ENCODE measurements at places on chromosomes 6 and 20. TPM values are rescaled to one million over a fixed set of nuclear protein-coding genes. Genes with fewer than 3 reads are reported as not detected.

GRCh38 chr6:69887026-69887425 lies 20.7 kb downstream of the COL19A1 start:
- no peak for DNase-seq

GRCh38 chr6:161044335-161044734 lies 52.8 kb downstream of the MAP3K4 start:
- DNase-seq = no peak

- DNase-seq = no peak
Observed at GRCh38 chr6:39926668-39927067, 7.6 kb downstream of the MOCS1 start.

DNA sequence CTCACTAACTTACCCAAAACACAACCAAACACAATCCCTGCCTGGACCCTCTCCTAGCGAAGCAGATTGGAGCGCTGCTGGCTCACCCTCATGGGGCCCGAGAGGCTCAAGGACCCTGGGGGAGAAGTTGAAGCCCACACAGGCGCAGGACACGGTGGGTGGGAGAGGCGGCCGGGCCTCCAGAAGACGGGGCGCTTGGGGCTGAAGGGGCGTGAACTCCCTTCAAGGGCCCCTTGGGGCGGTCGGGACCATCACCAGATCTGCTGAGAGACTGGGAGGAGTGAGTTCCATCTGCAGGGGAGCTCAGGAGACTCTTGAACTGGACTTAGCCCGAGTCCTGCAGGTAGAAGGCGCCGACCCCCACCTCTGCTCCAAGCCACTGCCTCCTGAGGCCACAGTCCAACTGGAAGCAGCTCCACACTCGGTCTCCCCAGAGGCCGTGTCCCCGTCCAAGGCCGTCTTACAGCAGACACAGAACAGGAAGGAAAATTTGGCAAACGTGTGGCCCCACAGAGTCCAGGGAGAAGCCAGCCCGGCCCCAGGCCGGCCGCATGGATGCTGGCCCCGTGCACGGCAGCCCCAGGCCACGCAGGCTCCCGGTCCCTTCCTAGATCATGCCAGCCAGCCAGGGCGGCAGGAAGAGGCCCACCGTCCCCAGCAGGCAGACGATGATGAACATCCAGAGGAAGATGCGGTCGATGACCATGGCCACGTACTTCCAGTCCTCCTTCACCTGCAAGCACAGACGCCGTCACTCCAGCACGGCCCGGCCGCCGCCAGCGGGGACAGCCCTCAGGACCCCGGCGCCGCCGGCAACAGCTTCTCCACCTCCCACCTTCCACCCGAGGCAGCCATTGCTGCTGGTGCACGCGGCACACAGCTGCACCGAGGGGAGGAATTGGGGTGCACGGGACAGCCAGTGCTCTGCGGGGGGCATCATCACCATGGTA lies 14.7 kb downstream of the CHRNA4 start:
- no peak for DNase-seq

- no peak for DNase-seq
Observed at GRCh38 chr20:50400705-50401586, 109.2 kb upstream of the PTPN1 start.

GRCh38 chr6:137020776-137021175 lies 24.0 kb downstream of the IL20RA start:
- peak; percentile 63 for DNase-seq

DNA sequence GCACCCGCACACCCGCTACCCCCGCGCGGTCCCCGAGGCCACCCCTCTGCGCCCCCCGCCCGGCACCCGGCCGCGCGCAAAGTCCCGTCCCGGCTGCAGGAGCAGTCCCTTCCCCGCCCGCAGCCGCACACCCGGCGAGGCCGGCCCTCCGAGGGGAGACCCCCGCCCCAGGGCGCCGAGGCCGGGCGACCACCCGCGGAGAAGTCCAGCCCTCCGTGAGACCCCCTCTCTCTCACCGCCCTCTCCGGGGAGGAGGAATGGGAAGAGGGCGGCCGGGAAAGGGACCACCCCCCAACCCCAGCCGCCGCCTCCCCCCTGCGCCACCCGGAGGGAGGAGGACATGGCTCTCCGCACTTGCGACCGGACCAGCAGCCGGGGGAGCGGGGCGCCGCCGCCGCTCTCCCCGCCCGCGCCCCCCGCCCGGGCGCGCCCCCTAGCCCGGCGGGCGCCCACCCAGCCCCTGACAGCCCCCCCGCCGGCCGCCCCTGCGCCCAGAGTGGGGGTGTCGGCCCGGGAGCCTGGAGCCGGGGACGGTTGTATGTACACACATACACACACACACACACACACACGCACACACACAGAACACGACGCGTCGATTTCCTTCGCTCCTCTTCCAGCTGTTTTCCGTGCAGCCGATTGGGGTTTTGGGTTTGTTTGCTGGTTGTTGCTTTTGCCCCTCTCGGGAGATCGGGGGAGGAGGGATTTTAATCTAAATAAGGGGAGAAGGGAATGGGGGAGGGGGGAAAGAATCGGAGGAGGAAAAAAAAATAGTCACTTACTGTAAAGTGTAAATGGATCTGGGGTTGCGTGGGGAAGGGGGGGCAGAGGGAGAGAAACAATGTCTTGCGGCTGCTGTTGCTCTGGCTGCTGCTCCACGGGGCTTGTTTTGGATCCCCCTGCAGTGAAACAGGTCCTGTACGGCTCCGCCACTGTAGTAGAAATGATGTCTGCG lies at the start of gene ATXN1:
TSS of gene ATXN1 (minus strand) at position 945 of the 955 bp plus-strand sequence.
- DNase-seq = peak; percentile 76

- no peak for DNase-seq
Observed at GRCh38 chr6:28974505-28974904, 30.6 kb downstream of the ZNF311 start.

DNA sequence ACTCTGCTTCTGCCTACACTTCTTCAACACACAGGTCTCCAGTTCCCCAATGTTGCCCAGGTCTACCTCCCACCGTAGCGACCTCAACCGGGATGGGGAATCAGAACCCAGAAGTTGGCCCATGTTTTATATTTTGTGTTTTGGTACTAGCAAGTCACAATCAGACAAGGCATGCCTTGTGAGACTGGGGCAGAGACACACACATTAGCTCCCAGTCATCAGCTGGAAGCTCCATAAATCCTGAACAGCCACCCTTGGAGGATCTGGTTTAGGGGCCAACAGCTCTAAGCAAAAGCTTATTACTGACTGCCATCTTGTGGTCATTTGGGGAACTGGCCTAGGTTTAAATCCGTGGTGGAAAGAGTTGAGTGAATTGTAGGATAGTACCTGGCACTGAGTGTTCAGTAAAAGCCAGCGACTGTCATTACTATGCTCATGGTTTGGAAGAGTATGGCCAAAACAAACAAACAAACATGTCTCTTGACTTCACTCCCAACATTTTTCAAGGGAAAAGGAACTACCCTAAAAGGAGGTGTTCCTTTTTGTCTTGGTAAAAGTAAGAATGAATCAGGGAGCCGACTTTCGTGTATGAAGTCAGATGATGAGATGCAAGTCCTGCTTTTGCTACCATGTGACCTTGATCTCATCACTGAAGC lies 40.5 kb downstream of the PIM1 start:
- peak; percentile 92 for DNase-seq

DNA sequence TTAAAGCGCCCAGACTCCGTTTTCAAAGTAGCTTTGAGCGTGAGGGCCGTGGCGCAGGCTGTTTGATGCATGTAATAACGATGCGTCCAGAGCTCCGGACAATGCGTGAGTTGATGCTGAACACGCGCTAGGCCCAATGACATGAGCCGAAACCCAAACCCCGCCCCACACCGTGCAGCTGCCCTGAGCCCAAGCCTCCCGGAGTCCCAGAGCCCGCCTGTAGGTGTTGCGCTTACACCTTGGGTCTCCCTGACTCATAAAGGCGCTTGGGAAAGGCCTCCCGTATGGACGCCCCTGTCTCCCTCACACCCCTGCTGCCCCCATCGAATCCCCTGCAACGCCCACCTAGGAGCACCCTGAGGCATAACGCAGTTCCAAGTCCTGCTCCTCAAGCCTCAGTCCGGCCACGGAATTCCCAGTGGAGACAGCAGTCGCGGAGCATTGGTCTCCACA lies 87.6 kb downstream of the ERMARD start:
- no peak for DNase-seq

GRCh38 chr6:158387036-158387435 lies 74.8 kb downstream of the TULP4 start:
- DNase-seq = no peak

DNA sequence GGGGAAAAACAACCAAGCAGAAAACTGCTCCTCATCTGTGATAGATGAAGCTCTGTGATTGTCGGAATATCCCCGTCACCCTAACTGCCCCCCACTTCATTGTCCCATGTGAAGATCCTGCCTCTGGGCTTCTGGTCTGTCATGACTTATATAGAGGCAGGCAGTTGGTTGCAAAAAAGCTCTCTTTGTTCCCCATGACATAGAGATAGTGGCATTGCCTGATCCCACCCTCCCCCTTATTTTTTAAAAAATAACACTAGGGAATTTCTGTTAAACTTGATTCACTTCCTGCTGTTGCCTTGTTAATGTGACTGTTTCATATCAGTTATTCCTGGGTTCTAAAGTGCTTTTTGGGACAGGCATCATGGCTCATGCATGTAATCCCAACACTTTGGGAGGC lies 203.1 kb downstream of the JARID2 start:
- no peak for DNase-seq

DNA sequence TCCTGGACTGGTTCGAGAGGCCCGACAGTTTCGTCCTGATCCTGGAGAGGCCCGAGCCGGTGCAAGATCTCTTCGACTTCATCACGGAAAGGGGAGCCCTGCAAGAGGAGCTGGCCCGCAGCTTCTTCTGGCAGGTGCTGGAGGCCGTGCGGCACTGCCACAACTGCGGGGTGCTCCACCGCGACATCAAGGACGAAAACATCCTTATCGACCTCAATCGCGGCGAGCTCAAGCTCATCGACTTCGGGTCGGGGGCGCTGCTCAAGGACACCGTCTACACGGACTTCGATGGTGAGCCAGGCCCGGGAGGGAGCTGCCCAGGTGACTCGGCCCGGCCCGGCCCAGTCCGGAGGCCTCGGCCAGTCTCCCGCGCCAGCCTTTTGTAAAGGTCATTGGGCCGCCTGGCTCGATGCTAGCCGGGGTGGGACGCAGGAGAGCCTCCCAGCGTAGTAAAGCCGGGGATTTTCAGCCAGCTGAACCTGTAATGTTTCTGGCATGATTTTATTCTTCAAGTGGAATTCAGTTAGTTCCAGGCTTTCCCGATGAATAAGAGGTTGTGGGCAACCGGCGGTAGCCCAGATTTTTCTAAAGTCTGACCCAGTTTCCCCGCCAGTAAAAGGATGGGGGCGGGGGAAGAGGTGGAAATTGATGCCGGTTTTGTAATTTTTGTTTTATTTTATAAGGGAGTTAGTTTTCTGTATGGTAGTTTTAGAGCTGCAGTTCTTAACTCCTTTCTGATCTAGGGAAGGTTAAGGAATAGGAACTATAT lies 1.4 kb downstream of the PIM1 start:
- DNase-seq = peak; percentile 65

GRCh38 chr6:79564636-79565035 lies 27.4 kb upstream of the LCA5 start:
- DNase-seq = no peak

GRCh38 chr20:25300496-25301170 lies 52.7 kb downstream of the PYGB start:
- no peak for DNase-seq

GRCh38 chr6:2531426-2532215 lies 219.1 kb downstream of the MYLK4 start:
- no peak for DNase-seq

DNA sequence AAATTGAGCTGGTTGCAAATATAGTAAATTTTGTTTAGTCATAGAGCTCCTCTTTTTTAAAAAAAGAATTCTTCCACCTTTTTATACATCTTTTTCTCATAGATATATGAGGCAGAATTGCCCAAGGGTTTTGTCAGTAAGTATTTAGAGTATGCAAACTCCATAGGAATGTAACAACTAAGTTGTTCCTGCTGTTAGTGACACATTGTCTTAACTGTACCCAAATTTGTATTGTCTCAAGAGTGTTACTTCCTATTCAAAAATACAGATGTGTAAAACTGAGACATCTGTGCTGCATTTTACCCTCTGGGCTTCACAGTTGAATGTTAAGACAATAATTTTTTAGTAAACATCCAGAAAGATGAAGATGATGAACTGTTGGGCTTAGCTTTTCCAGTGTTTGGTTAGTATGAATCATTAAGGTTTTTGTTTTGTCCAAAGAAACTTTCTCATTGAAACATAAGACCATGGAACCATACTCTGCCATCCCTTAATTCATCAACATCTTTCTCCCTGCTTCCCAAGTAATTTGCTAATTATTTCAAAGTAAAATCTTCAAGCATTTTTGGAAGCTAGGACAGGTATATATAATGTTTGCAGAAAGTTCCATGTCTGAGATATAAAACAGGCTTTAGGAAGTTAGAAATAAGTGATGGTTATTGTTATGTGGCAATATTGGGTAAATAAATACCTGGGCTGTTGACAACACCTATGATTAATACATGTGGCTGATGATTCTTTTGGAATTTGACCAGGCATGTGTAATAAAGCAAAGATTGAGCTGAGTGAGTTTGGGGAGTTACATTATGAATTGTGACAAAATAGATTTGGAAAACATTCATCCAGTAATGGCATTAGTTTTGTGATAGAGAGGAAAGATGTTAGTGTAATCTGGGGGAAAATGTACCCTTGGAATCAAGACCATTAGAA lies 11.2 kb downstream of the OGFRL1 start:
- DNase-seq = no peak

DNA sequence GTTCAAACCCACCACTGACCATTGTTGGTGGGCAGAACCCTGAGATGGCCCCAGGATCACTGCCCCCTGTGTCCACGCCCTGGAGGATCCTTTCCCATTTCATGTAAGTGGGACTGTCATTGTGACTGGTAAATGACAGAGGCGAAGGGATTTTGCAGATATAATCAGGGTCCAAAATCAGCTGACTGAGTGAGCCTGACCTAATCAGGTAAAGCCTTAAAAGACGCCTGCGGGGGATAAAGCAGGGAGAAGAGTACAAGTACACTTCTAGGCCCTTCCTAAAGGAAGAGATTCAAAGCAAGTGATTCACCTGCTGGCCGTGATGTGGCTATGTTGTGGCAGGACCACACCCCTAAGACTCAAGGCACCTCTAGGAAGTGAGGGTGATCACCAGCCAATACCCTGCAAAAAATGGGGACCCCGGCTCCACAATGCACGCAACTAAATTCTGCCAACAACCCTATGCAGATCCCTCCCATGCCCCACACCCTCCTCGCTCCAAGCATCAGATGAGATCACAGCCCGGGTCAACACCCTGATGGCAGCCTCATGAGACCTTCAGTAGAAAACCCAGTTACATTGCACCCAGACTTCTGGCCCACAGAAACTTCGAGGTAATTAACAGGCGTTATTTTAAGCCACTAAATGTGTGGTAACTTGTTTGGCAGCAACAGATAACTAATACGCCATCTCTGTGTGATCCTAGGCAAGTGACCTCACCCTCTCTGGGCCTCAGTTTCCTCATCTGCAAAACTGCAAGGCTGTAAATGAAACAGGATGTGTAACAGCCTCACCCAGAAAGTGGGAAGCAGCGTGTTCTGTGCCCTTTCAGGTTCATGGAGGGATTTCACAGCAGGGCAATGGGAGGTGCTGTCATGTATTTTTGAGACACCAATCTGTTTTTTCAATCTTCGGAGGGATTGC lies 11.3 kb downstream of the PREX1 start:
- no peak for DNase-seq

Gene BHLHE23
- 2.6 TPM for total RNA-seq

Gene NR2E1
- total RNA-seq = 0.48 TPM

Gene C20orf204
- total RNA-seq = 1.2 TPM

Gene MEI4
- 3.4 TPM for total RNA-seq

Gene ANKRD66
- 9.4 TPM for total RNA-seq

Gene FAM83B
- total RNA-seq = 3.6 TPM

Gene NANP
- 7.5 TPM for total RNA-seq

Gene BCAS1
- total RNA-seq = 4.3 TPM
